Kidney (tissue), 22 donors: ENCODE measurements at places on chromosomes 7 and 10.

- DNase-seq: no peak
These were observed 48.9 kb downstream of the IRF5 start for GRCh38 chr7:128986609-128987008.

DNA sequence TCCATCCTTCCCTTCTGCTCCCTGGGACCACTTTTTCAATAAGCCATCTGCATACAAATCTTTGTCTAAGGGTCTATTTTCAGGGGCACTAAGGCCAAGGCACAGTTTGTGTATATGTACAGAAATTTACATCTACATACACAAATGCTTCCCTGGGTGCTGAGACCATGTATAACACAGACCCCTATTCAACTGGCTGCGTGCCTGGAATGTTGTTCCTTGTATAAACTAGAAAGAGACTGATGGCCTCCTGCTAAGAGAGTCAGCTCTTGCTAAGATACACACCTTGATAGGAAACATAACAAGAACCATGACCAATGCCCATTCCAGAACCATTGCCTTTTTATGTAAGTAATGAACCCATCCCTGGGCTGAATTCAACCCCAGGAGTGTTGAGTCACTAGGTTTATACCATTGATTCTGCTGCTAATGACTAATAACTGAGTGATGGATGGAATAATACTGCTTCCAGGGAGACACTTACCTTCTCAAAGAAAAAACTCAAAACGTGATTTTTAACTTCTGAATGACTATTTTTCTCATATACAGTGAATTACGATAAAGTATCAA is 290.7 kb downstream of the FGFR2 start:
- DNase-seq: no peak

GRCh38 chr7:39453743-39454355 is 112.4 kb upstream of the YAE1 start:
- DNase-seq: peak; percentile 29

DNA sequence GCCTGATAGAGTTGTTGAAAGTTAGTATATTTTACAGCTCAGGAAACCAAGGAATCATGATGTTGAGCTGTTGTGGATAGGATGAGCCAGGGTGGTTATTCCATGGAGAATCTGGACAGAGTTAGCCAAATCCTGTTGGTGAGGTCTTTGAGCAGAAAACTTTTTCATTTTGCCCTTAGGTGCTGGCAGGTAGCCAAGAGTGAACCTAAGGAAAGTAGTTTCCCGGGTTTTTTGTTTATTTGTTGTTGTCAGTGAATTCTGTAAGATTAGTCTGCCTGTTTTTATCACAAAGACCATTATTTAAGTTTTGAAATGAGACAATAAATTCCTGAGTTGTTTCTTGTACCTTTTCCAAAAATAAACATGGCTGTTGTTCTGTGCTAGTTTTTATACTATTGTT is 61.0 kb downstream of the GALNT11 start:
- no peak for DNase-seq

- peak; percentile 69 for DNase-seq
These were observed 765 bp downstream of the WBP1L start for GRCh38 chr10:102744374-102745051.

DNA sequence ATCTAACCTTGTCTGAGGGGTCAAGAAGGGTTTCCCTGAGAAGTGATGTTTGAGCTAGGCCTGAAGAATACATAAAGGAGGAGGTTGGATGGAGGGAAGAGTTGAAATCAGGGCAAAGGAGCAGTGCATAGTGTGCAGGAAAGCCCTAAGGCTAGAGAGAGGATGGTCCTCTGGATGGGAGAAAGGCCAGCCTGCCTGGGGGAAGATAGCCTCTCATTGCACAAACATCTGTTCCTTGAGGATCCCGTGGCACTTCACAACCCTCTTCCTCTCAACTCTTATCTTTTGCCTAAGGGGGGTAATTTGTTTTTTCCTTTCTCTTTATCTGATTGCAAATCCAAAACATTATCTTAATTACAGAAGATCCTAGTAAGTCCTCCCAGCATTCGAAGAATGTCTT is 35.7 kb downstream of the STAMBPL1 start:
- DNase-seq: no peak

DNA sequence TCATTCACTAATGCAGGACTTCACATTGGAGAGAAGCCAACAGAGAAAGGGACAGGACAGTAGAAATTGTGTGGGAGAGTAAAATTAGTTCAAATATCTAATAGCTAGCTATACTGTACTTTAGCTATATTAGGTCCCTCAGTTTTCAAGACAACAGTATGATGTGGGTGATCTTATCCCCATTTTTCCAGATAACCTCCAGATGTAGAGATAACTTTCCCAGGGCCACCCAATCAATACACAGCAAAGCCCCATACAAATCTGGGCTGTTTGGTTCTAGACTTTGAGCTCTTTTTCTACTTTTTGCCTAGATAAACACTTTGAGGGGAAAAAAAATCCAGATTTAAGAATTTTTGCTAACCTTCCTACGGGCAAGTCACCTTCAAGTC is 482 bp upstream of the CLDN12 start:
- no peak for DNase-seq

GRCh38 chr10:1043532-1043995 is 5.4 kb downstream of the IDI1 start:
- no peak for DNase-seq

GRCh38 chr7:30460246-30460633 is 18.3 kb downstream of the NOD1 start:
- no peak for DNase-seq

DNA sequence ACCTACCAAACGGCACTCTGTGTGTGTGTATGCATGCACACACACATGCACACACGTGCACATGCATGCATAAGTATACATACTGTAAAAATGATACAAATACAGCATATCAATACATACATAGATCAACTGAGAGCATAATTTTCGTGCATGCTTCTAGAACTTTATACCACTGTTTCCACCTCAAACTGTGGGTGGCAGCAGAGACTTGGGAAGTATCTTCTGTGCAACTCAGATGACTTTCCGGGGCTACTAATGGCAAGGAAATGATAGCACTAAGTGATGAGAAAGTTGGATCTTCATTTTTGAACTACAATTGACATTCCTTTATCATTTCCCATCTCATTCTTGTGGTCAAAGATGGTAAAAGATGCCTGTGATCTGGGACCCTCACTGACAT is 570.7 kb downstream of the REEP3 start:
- DNase-seq: no peak

- no peak for DNase-seq
These were observed 230.7 kb upstream of the DKK1 start for GRCh38 chr10:52083422-52083821.
